ENCODE measurements at places on chromosomes 13 and 19.

DNA sequence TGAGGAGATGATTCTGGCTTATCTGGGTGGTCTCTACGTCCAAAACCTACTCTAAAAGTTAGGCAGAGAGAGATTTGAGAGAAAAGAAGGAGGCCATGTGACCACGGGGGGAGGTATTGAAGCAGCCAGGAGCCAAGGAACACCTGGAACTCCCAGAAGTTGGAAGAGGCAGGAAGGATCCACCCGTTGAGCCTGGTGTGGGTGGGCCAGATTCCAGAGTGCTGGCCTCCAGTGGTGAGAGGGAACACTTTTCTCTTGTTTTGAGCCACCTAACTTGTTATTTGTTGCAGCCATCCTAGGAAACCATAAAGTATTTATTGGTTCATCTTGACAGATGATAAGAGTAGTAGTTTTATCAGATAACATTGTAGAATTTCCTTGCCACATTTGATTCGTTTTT lies 396.9 kb downstream of the MYO16 start:
- DNase-seq = no peak

DNA sequence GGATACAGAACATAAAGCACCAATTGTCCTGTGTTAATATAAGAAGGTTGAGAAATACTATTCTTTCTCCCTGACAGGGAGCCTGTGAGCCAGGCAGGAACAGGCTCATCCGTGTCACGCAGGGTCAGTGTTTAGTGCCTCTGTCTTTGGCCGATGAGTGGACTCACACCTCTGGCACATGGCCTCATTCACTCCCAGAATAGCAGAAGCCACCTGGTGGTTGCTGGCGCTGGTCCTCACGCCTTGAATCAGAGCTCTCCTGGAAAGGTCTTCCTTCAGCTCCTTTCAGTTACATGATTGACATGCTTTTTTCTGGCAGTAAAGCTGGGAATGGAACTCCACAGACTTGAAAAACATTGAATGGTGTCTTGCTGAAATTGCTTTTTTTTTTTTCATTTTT lies 28.1 kb upstream of the SIAH3 start:
- DNase-seq = no peak

- DNase-seq = no peak
Observed at GRCh38 chr13:33349986-33350826, 64.7 kb upstream of the STARD13 start.

- DNase-seq = no peak
Observed at GRCh38 chr19:18999896-19000620, 33.3 kb downstream of the SUGP2 start.

- DNase-seq = no peak
Observed at GRCh38 chr13:62060570-62060969, 644.9 kb upstream of the PCDH20 start.

DNA sequence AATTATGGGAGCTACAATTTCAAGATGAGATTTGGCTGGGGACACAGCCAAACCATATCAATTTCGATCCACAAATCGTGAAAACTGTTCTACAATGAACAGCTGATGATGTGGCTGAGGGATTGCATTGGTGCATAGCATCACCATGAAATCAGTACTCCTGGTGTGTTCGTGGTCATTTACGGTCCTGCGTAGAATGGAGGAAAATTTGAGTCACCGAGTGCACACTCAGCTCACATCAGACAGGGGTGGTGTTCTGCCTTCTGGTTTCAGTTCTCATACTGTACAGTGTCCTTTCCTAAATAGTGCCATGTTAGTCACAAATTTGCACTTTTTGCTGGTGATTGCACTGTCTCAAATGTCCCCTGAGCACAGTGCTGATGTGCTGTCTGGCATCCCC lies 39.2 kb downstream of the MYH14 start:
- no peak for DNase-seq
